ENCODE measurements at places on chromosomes 6 and 20.

GRCh38 chr6:134882426-134883038 lies 67.4 kb downstream of the ALDH8A1 start:
- DNase-seq = peak; percentile 51

DNA sequence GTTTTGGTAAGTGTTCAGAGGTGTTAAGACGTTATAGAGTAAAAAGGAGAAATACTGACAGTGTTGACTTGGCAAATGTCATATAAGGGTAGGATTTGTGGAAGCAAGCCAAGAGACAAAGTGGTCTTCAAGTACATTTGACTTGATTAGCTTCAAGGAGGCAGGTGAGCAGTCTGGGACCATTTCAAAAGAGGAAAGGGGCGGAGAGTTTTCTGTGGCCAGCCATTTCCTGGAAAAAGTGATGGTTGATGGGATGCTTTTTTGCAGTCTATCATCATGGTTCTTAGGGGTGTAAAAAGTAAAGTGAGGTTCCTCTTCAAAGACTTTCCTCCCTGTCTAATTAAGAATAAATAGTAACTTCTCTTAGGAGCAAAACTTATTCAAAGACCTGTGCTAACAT lies 28.7 kb downstream of the FKBP1A start:
- no peak for DNase-seq

GRCh38 chr6:53048431-53049195 lies 16.6 kb upstream of the FBXO9 start:
- peak; percentile 36 for DNase-seq

GRCh38 chr6:138734585-138734984 lies 39.0 kb upstream of the CCDC28A start:
- no peak for DNase-seq

DNA sequence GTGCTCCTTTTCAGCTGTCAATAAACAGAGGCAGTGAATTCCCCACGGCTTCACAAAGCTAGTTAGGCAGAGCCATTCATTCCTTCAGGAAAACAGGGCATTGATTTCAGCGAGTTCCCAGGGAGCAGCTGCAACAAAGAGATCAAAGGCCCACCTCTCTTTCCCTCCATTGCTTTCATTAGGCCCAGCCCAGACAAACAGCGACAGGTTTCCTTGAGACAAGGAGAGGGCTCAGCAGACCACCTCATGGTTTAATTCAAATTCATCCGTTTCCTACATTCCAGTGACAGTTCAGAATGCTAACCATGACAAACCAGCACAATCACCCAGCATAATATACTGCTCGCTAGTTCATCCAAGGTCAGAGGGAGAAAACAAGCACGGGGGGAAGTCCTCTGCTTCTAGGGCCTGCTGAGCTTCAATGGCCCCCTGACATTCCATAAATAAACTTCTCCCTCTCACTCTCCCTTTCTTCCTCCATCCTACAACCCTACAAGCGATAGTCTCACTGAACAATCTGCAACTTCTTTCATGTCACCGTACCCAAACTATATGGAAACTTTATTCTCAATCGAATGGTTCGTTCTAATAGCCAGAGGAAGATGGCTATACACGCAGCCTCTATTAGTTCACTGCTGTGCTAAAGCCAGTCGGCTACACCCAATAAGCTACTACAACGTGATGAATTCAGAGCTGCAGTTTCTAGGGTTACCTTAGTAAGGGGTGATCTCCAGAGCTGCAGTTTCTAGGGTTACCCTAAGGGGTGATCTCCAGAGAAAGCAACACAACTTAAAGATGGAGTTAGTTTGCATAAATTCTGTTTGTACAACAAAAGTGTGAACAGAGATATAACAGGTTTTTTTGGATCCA lies 34.7 kb downstream of the PLAGL1 start:
- DNase-seq = no peak

DNA sequence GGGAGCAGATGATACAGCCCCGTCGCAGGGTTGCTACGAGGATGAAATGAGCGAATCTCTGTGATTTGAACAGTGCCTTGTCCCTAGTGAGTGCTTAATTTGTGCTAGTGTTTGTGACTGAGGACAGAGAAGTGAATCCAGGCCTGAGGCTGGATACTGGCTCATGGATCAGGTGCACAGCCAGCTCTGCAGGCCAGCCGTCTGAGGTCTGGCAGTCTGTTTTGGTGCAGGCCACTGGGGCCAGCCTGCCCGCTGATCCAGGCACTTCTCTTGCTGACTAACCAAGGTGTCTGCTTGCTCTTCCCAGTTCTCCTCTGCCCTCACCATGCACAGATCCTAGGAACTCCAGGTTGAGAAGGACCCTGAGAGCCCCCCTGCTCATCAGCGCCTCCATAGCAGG lies 181.0 kb downstream of the LRFN2 start:
- no peak for DNase-seq
